ENCODE measurements at places on chromosomes 2 and 18.
A peak's percentile ranks its signal among the peaks of the same experiment; 100 is the strongest.

- no peak for DNase-seq
Measured at GRCh38 chr18:57461652-57462269, 26.6 kb downstream of the ONECUT2 start.

GRCh38 chr2:198327526-198327925 lies 523.1 kb downstream of the PLCL1 start:
- DNase-seq, result no peak

- no peak for DNase-seq
Measured at GRCh38 chr2:85243101-85244072, 84.4 kb downstream of the TGOLN2 start.

- peak; percentile 17 for DNase-seq
Measured at GRCh38 chr2:105919826-105920225, 175.1 kb downstream of the NCK2 start.

GRCh38 chr2:66095820-66096345 lies 339.0 kb upstream of the MEIS1 start:
- DNase-seq, result no peak

GRCh38 chr2:160201849-160202539 lies 1.9 kb upstream of the ITGB6 start:
- no peak for DNase-seq

DNA sequence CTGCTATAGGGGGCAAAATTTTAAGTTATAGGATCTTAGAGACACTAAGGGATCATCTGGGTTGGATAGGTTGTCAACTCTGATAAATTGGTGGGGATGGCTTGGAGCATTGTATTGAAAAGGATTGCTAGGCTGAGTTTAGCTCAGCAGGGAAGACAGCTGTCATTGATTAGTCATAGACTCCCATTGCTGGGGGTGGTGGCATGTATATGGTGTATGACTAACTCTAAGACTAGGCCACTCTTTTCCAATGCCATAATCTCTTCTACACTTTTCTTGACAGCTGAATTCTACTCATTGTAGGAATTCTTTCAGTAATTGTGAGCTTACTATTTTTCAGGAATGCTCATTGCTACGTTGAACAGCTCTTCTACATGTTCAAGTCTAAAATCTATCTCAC lies 81.3 kb upstream of the PELI1 start:
- DNase-seq, result no peak

GRCh38 chr2:227033471-227034148 lies 130.4 kb downstream of the COL4A4 start:
- peak; percentile 60 for DNase-seq

GRCh38 chr18:49690312-49690711 lies 123.0 kb downstream of the ACAA2 start:
- DNase-seq, result peak; percentile 44
